NCI-H1048 (cell line): ENCODE measurements at places on chromosomes 4 and X.

GRCh38 chr4:100935090-100935489, 412.2 kb downstream of the PPP3CA start:
- DNase-seq: no peak

GRCh38 chr4:41832961-41833360, 84.4 kb upstream of the PHOX2B start:
- no peak for DNase-seq

- no peak for DNase-seq
Observed at GRCh38 chr4:185945906-185946305, 123.0 kb upstream of the TLR3 start.

DNA sequence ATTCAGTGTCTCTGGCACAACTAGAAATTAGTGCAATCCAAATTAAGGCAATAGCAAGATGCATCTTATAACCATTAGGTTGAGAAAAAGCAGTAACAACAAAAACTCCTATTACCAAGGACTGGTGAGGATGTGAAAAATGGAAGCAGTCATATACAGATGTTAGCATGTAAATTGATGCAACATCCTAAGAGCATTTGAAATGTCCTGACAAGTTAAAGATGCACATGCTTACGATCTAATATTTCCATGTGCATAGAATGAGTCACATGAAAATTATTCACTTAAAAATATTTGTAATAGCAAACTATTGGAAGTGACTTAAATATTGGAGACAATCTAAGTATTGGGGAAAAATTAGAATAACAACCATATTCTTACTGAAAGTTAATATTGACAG, 163.0 kb downstream of the FAM13A start:
- no peak for DNase-seq

DNA sequence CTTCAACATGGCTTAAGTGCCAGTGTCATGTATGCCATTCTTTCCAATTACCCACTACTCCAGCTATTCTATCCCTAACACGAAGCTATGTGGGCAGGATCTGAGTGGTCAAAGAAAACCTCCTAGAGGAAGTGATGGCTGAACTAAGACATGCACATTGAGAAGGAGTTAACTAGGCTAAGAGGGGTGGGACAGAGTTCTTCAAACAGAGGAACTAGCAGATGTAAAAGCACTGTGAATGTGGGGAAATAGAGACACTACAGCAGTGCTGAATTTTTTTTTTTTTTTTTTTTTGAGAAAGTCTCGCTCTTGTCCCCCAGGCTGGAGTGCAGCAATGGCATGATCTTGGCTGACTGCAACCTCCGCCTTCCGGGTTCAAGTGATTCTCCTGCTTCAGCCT, 6.2 kb downstream of the JCHAIN start:
- DNase-seq: no peak

DNA sequence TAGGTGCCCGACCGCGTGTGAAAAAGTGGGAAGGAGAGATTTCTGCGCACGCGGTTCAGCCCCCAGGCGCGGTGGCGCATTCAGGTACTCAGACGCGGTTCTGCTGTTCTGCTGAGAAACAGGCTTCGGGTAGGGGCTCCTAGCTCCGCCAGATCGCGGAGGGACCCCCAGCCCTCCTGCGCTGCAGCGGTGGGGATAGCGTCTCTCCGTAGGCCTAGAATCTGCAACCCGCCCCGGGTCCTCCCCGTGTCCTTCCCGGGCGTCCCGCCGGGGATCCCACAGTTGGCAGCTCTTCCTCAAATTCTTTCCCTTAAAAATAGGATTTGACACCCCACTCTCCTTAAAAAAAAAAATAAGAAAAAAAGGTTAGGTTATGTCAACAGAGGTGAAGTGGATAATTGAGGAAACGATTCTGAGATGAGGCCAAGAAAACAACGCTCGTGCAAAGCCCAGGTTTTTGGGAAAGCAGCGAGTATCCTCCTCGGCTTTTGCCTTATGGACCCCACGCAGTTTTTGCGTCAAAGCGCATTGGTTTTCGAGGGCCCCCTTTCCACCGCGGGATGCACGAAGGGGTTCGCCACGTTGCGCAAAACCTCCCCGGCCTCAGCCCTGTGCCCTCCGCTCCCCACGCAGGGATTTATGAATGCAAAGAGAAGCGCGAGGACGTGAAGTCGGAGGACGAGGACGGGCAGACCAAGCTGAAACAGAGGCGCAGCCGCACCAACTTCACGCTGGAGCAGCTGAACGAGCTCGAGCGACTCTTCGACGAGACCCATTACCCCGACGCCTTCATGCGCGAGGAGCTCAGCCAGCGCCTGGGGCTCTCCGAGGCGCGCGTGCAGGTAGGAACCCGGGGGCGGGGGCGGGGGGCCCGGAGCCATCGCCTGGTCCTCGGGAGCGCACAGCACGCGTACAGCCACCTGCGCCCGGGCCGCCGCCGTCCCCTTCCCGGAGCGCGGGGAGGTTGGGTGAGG, 3.7 kb downstream of the SHOX start:
- DNase-seq: no peak

GRCh38 chrX:118847676-118848075, 24.1 kb downstream of the ZCCHC12 start:
- peak; percentile 16 for DNase-seq

GRCh38 chr4:131566026-131566425, 1583.1 kb upstream of the PCDH10 start:
- DNase-seq: no peak

- DNase-seq: no peak
Observed at GRCh38 chrX:11647138-11647537, 18.6 kb downstream of the ARHGAP6 start.

DNA sequence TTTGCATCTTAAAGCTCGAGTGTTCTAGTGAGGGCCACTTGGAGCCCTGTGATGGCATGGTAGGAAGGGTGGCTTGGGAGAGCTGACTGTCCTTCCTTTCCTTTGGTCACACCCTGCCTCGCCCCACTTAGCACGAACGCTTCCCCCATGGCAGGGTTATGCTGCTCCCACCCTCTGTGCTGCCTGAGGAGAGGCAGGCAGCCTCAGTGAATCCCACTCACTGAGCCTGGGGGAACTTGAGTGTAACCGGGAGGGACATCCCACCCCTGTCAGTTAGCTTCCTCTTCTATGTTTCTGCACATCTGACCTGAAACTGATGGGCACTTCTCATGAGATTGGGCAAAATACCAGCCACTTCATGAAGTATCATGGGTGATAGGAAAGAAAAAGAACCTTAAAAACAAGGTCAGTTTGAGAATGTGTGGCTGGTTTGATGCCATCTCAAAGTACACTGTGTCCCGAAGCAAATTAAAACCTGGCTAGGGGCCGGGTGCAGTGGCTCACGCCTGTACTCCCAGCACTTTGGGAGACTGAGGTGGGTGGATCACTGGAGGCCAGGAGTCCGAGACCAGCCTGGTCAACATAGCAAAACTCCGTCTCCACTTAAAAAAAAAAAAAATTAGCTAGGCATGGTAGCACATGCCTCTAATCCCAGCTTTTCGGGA, 10.1 kb downstream of the TKTL1 start:
- DNase-seq: no peak

DNA sequence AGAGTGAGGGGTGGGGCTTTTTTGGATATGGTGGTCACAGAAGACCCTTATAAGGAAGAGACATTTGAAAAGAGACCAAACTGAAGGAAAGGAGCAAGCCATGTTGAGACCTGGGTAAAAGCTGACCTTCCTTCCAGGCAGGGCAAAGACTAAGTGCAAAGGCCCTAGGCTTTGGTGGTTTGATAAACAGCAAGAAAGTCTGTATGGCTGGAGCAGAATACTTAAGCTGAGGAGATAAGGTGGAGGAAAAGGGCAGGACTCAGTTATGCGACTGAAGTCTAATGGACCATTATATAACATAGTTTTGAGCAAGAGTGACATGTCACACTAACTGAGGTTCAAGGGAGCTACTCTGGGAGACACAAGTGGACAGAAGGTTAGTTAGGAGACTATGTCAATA, 20.0 kb downstream of the SH3RF1 start:
- no peak for DNase-seq

GRCh38 chr4:161160718-161161117, 1003.1 kb downstream of the FSTL5 start:
- DNase-seq: no peak

- DNase-seq: no peak
Observed at GRCh38 chrX:45748369-45748774, 547.7 kb upstream of the DIPK2B start.

DNA sequence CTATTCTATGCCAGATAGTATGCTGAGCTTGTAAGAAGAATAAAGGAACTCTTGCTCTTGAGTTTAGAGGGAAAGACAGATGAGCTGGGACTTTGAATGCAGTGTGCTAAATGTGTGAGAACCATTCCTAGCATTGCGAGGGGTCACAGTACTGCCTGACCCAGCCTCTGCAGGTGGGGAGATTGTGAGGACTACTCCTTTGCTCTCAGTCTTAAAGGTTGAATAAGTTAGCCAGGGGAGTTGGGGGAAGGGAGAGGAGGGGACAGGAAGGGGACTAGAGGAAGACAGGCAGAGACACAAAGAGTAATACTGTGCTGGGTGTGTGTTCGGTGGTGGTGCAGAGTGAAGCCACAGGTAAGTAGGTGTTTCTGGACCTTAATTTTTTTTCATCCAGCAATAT, 41.7 kb downstream of the DCUN1D4 start:
- no peak for DNase-seq

DNA sequence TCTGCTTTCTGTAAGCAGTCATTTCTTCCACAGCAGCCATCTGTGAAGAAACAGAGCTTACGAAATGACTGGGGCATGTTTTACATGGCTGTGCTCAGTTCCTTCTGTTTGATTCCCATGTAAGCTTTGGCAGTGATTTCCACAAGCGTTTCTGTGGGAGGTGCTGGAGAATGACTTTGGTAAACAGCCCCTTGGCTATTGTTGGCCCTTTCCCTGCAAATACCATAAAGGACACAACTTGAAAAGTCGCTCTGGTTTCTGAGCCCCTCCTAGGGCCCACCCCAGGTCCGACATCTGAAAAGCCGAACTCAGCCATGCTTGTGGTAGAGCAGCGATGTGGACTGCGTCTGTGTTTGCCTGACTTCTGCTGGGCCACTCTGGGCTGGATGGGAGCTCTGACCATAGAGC, 3.7 kb downstream of the LIMCH1 start:
- DNase-seq: no peak

- DNase-seq: no peak
Observed at GRCh38 chr4:15542760-15543159, 73.1 kb downstream of the CC2D2A start.

DNA sequence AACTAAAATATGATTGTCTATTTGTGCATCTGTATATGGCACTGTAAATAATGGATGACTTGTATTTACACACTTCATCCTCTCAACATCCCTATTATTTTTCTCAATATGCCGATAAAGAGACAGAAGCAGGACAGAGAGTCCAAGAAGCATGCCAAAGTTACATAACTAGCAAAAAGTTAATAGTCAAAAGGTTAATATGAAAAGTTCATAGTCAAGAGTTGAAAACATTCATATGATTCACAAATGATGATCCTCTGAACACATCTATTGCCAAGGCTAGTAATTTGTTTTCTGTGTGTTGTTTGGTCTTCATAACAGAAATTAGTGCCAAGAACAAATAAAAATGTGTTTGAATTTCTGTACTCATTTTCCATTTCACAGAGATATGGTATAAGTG, 231.0 kb downstream of the ADAMTS3 start:
- no peak for DNase-seq

GRCh38 chrX:46386511-46386910, 158.7 kb downstream of the ZNF674 start:
- DNase-seq: no peak

DNA sequence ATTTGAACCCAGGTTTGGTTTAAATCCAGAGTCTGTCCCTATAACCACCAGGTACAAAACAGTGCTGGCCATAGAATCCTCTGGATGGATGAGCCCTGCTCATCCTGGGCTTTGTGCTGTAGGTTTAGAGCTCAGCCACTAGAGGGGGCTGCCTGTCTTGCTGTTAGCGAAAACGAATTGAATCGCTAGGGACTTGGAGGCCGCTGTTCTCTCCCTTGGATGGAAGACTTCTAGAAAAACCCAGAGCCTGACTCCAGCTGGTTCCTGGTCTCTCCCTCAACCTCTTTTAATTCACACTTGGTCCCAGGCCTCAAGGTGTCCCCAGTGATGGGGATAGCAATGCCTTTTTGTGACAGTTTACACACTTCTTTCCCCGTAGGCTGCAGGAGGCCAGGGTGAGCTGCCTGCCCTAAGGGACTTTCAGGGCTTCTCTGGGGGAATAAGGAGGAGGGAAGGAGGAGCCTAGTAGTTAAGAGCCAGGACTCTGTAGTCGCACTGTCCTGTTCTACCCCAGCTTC, 8.7 kb downstream of the RIPPLY1 start:
- peak; percentile 10 for DNase-seq

GRCh38 chr4:18813055-18813454, 791.5 kb upstream of the LCORL start:
- DNase-seq: no peak

DNA sequence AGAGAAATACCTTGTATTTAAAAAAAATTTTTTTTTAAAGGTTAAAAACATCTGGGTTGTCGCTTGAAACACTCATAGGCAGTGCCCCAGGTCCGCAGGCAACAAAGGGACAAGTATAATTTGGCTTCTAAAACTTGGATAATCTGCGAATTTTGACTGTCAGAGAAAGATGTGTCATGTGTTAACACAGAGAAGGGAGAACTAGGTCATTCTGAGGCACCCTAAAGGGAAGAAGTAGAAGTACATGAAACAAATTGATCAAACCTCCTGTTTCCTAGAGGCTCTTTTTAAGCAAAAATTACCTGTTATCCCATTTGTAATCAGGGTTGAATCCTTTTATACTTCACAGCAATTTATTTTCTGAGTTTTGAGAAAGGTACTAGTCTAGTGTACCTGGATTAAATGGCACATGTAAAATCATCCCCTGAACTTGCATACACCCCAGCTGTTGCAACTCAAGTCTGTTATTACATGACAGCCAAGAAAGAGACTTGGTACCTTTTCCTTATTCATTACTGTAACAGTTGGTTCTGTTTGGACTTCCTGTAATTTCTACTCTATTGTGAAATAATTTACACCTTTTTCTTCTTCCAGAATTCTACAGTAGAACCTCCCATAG, 1.7 kb downstream of the SRD5A3 start:
- DNase-seq: no peak

DNA sequence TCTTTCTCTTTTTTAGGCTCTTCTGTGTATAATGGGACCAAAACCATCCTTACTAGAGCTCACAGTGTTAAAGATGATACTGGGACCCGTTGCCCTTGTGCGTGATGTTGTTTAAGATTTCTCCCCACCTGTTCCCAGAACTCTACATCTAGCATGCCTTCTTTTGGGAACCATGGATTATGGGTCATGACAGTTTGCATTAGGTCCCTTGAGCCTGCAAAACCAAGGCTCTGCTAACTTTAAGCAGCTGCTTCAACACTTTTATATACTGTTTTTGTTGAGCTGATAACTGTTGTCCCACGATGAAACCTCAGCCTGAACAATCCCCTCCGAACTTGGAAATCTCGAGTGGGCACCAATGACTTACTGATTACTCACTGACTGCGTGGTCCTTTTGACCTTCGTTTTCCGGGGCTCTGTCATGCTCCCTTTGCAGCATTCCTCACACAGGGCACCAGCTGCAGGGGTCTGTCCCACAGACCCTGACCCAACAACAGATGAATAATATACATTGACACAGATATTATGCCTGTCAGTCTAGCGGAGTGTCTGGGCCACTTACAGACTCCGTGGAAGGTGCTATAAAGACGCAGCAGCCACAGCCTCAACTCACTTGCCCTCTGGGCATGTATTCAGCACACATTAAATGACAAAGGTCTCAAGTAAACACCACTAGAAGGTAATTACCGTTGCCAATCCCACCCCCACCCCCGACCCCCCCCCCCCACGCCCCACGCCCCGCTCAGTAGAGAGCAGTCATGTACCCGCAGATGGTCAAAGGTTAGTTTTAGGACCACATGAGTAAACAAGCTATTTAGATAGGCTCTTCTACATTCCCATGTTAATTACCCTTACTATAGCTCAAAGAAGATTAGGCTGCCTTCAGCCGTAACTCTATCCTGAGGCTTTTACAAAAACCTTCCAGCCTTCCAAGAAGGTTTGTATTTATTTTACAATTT, 162.0 kb upstream of the WDFY3 start:
- no peak for DNase-seq
